ENCODE measurements at places on chromosomes 2 and 18.

- DNase-seq = no peak
These were observed 124.9 kb upstream of the PXDN start for GRCh38 chr2:1869248-1869647.

GRCh38 chr2:20977520-20978180 lies 66.2 kb downstream of the APOB start:
- no peak for DNase-seq

- no peak for DNase-seq
These were observed 382.0 kb downstream of the LNPK start for GRCh38 chr2:175620106-175620505.

GRCh38 chr2:143955401-143956065 lies 564.4 kb downstream of the ZEB2 start:
- DNase-seq = no peak

- DNase-seq = peak; percentile 100
These were observed 153.5 kb downstream of the MYCN start for GRCh38 chr2:16093639-16094529.

DNA sequence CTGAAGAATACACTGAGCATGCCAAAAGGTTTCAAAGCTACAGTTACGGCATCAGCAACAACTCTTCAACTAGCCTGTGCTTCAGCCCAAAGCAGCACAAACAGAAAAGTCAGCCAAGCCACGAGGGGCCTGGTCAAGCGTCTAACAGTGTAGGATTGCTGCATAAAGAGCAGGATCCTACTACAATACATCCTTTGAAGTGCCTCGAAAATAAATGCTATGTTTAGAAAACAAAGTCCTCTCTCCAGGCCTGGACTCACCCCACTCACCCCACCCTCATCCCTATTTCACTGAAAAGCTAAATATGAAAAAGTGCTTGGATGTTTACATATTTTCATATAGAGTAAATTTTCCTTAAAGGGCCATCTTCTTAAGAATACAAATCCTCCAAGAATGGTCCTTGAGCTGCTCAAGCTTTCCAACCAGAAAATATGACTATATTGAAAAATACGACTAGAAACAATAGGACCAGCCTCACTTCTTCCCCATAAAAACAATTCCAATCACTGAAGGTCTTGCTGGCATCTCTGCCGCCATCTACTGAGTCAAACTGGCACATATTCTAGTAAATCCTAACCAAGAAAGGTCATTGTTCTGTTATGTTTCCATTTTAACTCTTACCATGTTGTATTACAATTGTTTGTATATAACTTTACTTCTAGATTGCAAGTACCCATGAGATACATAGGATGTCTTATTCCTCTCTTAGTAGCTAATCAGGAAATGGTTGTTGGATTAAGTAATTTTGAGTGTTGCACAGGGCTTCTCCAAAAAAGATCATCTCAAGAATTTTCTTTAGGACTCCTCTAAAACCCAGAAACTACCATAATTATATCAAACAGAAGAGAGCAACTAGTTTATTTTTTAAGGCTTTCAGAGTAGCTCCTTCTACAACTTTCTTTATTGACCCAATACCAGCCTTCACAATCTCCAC lies 63.6 kb downstream of the CLHC1 start:
- peak; percentile 80 for DNase-seq

GRCh38 chr2:196230061-196230854 lies 58.9 kb upstream of the STK17B start:
- DNase-seq = no peak

DNA sequence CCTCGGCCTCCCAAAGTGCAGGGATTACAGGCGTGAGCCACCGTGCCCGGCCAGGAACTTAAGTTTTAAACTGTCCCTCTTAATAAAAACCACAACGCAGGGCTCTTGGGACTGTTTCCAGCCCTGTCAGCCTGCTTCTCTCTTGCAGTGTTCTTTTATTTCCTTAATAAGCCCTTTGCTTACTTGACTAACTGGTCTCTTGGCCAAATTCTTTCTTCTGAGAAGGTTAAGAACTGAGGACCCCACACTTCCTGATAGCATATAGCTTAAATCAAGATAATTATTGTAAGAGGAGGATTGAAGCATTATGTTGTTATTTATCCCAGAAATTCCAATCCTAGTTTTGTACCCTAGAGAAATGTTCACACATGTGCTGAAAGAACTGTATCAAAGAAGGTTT lies 128.2 kb upstream of the UXS1 start:
- no peak for DNase-seq

- DNase-seq = peak; percentile 24
These were observed 13.1 kb downstream of the DAW1 start for GRCh38 chr2:227884511-227884947.

DNA sequence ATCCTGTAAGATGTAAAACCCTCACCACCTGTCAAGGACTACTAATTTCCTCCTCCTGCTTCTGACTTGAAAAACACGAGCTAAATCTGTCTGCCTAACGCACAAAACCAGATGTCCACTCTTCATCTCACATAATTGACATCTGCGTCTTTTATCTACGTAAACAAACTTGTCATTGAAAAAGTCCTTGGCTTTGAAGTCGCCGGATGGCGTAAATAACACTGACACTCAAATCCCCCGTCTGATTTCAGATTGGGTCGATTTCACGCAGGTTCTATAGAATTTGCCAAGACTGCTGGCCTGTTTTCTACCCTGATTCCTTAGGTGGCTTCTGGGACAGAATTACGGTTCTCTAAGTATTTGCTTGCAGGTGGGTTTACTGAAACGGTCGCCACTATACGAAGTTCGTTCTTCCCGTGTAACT lies 539 bp upstream of the MOB4 start:
- no peak for DNase-seq

- no peak for DNase-seq
These were observed 26.0 kb downstream of the CTAGE1 start for GRCh38 chr18:22391407-22392345.

- DNase-seq = no peak
These were observed 19.5 kb downstream of the BCL2 start for GRCh38 chr18:63299837-63300745.

- no peak for DNase-seq
These were observed 65.1 kb upstream of the SLC25A52 start for GRCh38 chr18:31825772-31826171.

GRCh38 chr2:18649502-18650135 lies 60.2 kb upstream of the NT5C1B start:
- DNase-seq = no peak

DNA sequence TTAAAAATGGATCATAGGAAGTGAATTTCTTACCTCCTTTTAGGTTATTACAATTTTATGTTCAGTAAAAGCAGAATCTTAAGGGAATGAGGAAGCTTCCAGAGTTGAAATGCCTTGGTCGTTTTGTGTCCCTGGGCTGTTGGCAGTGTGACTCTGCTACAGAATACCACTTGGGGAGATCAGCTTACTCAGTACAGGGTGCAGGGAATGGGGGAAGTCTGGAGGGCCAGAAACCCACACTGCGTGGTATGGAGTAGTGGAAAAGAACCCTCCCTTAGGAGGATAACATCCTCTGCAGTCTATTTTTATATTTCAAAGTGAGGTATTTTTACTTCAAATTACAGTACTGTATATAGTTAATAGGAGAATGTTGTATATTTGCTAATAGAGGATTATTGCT lies 51.1 kb downstream of the R3HDM1 start:
- no peak for DNase-seq

DNA sequence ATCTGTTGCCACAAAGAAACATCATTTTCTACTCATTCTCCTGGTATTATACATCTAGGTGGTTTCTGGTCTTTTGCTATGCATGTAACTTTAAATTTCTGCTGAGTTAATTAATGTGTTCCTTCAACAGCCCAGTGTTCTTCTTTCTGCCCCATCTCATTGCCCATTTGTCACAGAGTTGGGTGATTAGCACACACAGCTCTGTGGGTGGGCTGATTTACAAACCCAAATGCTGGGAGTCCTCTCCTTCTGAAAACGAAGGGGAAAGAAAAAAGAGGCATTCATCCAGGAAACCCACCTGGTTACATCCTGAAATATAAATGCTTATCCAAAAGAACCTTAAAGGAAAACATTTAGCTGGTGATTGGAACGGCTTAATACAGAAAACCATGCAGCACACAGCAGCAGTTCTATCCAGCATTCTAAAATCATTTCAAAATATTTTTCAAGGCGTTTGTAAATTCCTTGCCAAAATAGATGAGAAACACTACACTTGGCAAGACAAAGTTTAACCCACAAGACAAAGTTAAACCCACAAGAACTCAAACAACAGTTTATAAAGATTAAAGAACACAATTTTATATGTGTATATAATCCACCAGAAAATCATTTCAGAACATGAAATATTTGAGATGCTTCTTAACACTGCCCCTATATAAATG lies 177.9 kb downstream of the ANTXR1 start:
- no peak for DNase-seq

- DNase-seq = no peak
These were observed 78.0 kb upstream of the GAREM1 start for GRCh38 chr18:32548688-32549087.

DNA sequence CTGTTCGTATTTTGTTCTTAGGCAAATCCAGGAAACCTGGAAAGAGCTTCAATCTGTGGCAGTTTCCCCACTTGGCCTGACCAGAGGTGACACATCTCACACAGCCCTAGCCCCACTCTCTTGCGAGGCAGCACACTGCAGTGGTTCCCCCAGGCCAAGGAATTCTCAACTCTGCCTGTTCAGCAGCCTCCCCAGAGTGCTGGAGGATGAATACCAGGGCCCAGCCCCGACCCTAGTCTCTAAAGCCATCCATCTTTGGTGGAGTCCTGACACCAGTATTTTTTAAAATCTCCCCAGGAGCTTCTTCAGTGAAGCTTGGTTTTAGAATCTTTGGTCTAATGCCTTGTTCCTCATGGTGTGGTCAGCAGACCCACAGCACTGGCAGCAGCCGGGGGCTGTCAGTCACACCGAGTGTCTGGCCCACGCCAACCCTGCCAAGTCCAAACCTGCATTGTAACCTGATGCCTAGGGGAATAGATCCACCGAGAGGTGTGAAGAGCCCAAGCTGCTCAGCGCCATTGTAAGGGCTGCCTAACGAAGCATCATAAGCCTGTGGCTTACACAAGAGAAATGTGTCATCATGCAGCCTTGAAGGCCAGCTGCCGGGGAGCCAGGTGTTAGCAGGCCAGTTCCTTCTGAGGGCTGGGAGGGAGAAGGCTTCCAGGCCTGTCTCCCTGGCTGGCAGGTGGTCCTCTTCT lies 428.7 kb upstream of the ID2 start:
- DNase-seq = peak; percentile 3

- DNase-seq = no peak
These were observed 9.3 kb downstream of the L3MBTL4 start for GRCh38 chr18:6405237-6406074.

DNA sequence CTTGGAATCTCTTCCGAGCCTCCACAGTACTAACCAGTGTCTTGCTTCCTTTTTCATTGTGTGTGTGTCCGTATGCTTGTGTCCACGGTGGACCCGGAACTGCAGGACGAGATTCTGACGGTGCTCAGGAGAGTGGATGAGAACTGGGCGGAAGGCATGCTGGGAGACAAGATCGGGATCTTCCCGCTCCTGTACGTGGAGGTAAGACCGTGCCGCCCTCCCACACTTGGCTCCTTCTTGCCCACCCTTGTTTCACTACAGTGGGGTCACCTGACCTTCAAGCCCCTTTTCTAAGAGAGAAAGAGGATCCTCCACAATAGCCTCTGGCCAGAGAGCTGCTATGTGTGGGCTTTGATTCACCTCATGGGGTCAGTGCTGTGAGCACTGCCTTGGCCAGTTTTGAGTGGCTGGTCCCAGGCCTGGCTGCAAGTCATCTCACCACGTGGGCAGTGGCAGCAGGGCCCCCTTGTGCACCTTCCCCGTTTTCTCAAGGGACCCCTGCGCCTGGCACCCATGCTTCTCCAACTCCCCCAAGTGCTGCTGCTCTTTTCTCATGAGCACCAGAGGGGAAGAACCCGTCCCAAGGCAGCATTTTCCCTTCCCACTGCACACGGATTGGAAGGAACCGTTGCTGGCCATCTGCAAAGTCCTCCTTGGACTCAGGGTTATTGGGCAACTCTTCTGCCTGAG lies 242.1 kb downstream of the SEPTIN10 start:
- DNase-seq = no peak

All from NCI-H526 treated with DMSO at 0.1 percent for 48 hours (cell line).